ENCODE measurements at places on chromosomes 3 and 15.

DNA sequence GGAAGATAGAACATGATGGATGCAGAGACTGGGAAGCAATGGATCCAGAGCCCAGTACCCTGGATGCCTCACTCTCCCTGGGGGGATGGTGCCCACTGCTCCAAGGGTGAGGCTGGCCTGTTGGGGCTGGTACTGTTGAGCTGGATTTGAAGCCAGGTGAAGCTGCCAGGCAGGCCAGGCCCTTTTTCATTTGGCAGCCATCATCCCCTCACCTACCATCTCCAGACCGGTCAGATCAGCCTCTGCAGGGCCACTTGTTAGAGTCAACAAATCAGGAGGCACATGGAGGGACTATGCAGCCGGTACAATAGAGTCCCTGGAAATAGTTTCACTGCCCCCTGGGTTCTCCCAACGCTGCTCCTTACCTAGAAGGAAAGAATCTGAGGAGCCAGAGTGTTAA is 5.9 kb downstream of the MAPKAPK3 start:
- no peak for DNase-seq

- no peak for DNase-seq
These were observed 228.2 kb downstream of the TCF12 start for GRCh38 chr15:57146506-57147201.

DNA sequence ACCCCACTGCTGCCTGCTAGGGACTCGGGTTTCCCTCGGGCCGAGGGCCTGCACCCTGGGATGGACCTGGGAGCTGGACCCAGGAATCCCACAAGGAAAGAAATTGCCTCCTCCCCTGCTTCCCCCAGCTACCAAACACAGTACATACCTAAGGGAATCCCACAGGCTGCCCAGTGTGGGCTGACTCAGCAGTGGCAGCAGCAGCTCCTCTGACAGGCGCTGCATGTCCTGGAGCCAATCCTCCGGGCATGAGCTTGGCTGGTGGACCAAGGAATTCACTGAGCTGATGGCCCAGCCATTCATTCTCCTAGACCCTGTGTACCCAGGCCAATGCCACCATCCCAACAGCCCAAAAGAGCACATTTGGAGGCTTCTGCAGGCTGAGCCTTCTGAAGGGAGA is 9.5 kb upstream of the LTK start:
- no peak for DNase-seq

GRCh38 chr3:59751606-59752005 is 701.8 kb upstream of the CFAP20DC start:
- no peak for DNase-seq

- DNase-seq = no peak
These were observed 80.6 kb downstream of the PLD1 start for GRCh38 chr3:171729452-171730334.

GRCh38 chr3:134839990-134840389 is 44.9 kb downstream of the EPHB1 start:
- DNase-seq = no peak

DNA sequence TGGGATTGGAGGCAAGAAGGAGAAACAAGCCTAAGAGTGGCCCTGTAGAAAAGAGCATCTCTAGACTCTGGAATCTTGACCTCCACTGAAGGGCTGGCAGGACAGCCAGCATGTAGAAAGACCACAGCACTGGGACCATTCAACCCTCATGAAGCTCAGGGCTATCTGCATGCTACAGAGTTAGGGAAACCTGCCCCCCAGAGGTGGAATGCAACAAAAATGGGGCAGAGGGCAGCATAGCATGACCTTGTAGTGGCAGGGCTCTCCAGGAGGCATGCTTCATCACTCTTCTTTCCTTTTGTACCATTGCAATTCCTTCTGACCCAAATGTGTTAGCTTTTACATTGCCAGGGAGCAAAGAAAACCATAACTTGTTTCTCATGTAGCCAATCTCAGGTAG is 445.4 kb downstream of the EPHB1 start:
- no peak for DNase-seq

DNA sequence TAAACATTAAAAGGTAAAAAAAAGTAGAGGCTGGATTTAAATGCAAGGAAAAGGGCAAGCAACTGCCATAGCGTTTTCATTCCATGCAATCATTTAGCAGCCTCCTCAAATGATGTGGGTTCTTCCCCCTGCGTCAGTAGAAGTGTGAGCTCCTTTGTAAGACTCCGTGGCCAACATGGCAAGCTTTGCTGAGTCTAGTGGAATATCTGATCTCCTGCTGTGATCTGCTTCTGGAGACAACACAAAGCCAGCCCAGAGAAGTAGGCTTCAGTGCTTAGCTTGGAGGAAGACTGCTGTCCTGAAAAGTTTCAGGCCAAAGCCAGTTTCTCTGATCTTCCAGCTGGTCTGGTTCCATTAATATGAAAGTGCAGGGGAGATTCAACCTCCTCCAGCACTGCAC is 70.4 kb downstream of the ARPP21 start:
- no peak for DNase-seq

GRCh38 chr3:26647078-26647477 is 24.5 kb downstream of the LRRC3B start:
- no peak for DNase-seq

DNA sequence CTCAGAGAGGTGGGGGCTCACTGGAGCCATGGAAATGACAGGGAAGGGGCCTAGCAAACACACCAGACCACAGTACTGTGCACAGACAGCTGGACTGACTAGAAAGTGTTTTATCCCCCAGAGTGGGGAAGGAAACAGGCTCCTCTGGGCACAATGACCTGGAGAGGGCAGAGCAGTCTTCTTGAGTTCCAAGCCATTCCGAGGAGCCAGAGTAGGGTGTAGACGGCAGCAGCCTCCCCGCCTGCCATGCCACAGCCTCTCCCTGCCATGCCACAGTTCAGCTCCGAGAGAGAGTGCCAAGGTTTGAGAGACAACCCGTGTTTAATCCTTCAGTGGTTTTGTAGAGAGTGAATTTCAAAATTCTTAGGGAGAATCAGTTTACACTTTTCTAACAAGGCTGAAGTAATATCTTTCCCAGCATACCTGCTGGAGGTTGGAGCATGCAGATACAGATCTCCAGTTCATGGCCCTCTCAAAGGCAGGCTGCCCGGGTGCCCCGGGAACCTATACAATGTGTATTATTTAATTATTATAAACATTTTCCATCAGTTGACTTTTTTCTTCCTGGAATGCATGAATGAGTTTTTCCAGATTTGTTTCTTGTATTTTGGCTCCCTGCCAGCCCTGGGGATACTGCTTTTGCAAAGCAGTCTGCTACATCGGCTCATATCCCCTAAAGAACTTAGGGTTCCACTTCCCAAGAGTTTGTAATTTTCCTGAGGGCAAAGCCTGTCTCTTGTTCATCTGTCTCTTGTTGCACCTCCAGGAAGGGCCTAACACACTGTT is 3.2 kb downstream of the PODXL2 start:
- DNase-seq = no peak

- DNase-seq = no peak
These were observed 594.8 kb downstream of the NTRK3 start for GRCh38 chr15:87661454-87662355.

- no peak for DNase-seq
These were observed 75.5 kb upstream of the XCR1 start for GRCh38 chr3:46102780-46103130.

- no peak for DNase-seq
These were observed 28.2 kb upstream of the SCAANT1 start for GRCh38 chr3:63940389-63940757.

GRCh38 chr3:150150633-150151032 is 179.9 kb upstream of the PFN2 start:
- DNase-seq = no peak

- DNase-seq = no peak
These were observed 161.0 kb upstream of the SLC24A5 start for GRCh38 chr15:47959617-47960413.

GRCh38 chr15:28104326-28104725 is 5.2 kb upstream of the OCA2 start:
- DNase-seq = no peak

DNA sequence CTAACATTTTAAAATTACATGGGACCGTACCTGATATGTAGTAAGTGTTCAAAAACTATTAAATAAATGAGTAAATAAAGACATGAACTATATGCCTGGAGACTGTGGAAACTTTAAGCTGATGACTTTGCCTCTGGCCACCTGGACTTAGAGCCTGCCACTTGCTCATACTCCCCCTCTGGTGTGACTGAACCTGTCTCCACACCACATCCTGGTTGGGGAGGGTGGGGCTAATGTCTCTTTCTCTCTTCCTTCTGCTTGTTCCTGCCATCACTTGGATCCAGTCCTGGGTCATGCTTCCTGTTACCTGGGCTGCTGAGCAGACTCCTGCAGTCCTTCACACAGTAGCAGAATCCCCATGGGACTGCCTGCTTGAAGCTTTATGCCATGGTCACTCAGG is 8.2 kb upstream of the TMEM158 start:
- DNase-seq = no peak
